Stimulated activated CD8-positive, alpha-beta memory T cell treated with anti-CD3 and anti-CD28 coated beads, Interleukin-15, amount 100 ng/mL, for 24 hours (primary cell): ENCODE measurements at places on chromosomes 2 and 18.

DNA sequence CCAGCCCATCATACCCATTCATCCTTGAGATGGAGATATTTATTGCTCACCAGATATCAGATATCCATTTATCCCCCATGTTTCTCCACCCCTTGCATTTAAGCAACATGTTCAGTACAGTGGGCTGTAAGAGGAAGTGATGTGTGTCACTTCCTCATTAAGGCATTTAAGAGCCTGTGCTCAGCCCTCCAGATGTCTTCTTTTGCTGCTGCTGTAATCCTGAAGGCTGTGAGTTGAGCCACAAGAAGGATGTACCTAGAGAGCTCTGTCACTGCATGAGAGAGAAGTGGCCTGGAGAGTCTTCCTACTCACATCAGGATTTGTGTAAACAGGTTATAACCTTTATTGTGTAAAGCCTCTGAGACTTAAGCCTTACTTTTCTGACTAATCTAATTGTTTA, 151.8 kb upstream of the UNC80 start:
- no peak for DNase-seq

DNA sequence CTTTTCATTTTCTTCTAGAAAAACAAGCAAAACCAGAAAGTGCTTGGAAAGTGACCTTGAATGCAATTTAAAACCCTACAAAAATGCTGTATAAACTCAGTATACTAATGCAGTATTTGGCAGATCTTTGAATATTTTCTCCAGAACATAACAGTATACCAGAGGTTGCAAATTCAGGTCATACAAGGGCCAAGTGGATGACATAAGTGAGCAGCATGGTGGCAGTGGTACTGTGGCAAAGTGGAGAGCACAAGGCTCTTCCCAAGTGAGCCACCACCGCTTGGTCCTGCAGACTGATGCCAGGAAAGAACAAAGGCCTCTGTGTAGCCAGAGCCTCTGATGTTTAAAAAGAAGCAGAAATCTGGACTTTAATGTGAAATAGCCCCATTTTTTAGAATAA, 33.1 kb downstream of the METTL4 start:
- no peak for DNase-seq

DNA sequence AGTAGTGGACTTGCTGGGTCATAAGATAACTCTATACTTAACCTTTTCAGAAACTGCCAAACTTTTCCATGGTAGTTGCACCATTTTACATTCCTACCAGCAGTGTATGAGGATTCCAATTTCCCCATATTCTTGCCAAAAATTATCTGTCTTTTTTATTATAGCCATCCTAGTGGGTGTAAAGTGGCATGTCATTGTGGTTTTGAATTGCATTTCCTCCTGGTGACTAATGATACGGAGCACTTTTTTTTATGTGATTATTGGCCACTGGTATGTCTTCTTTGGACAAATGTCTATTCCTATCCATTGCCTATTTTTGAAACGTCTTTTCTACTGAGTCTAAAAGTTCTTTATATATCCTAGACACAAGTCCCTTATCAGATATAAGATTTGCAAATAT, 44.3 kb downstream of the CACNB4 start:
- no peak for DNase-seq

GRCh38 chr2:232455426-232456255, at the start of gene ALPI:
TSS of gene ALPI (plus strand) at chr2:232456153. CDS start at chr2:232456200, 47 bp downstream.
- no peak for DNase-seq

DNA sequence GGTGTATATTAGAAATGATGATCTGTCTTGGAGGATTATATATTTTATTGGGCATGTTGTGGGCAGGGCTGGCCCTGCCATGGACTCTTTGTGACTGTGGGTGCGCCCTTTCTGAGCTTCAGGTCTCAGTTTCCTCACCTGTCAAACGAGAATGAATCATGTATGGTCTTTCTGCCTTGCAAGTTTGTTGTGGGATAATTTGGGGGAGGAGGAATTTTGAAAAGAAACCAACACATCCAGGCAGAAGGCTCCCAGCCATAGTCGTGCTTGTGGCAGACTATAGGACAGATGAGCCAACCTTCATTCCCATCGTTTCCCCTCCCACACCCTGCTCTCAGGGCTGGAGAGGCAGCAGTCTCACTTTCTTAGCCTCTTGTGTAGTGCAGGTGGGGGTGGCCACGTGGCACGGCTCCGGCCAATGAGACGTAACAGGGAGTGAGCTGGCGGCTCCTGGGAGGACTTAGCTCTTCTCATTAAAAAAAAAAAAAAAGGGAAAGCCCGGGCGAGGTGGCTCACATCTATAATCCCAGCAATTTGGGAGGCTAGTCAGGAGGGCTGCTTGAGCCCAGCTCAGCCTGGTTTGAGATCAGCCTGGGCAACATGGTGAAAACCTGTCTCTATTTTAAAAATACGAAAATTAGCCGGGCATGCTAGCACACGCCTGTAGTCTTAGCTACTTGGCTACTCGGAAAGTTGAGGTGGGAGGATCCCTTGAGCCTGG, 63.1 kb downstream of the RHOB start:
- no peak for DNase-seq

- DNase-seq, result peak; percentile 26
Measured at GRCh38 chr2:119290859-119291587, 67.4 kb downstream of the STEAP3 start.

GRCh38 chr2:70673041-70673647, 94.9 kb downstream of the ADD2 start:
- DNase-seq, result no peak

DNA sequence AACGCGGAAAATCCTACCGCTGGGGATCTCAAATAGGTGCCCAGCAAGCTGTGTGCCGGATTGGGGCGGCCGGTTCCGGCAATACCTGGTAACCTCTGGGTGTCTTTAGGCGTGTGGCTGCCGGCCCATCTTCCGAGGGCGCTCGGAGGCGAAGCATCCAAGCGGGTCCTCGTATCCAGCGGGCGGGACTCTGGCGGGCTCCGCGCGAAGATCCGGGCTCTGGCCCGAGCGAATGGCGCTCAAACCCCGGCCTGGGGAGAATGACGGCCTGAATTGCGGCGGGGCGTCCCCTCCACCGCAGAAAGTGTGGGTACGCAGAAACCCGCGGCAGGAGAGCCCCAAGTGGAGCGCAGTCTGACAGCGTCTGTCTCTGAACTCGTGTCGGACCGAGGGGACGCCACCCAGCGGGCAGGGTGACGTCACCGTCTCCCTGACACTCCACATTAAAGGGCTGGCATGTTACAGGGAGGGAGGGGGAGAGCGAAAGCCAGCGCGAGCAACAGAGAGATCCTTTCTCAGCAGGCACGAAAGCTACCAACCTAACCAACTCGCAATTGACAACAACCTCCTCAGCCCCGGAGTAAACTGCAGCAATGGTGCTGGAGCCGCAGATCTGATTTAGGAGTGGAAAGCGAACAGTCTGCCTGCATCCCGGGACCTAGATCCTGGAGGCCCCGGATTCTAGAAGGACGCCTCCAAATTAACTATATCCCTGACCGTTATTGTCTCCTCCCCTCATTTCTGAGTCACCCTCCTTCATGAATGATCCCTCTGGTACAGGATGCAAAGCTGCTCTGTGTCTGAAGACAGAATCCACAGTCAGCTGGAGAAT, at the start of gene SKOR2:
Gene SKOR2 (minus strand): TSS at position 372 of the 832 bp plus-strand sequence. CDS start 2,477 bp downstream, outside the sequence.
- DNase-seq, result no peak
